Inflammatory macrophage (primary cell): ENCODE measurements at places on chromosomes 13 and 19.

- no peak for DNase-seq
Measured at GRCh38 chr19:51015691-51016267, 3.7 kb downstream of the KLK10 start.

GRCh38 chr19:2683430-2684003 lies 19.0 kb downstream of the GNG7 start:
- DNase-seq: no peak

- peak; percentile 62 for DNase-seq
Measured at GRCh38 chr13:100491164-100491842, 97.3 kb downstream of the GGACT start.

DNA sequence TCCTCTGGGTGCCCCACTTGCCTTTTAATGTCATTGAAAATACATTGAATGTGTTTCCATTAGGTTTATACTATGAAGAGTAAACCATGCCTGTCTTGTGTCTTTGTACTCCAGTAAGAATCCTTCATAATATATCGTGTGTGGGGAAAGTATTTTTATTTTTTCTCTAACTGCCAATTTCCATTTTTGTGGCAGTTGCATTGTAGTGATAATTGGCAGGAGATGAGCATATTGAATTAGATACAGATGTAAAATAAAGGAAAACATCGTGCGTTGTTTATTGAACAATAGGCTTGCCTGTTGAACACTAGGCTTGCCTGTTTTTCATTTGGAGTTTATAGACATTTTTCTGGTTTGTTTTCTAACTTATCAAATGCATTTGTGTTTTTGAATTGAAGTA lies 218.8 kb downstream of the NBEA start:
- no peak for DNase-seq

DNA sequence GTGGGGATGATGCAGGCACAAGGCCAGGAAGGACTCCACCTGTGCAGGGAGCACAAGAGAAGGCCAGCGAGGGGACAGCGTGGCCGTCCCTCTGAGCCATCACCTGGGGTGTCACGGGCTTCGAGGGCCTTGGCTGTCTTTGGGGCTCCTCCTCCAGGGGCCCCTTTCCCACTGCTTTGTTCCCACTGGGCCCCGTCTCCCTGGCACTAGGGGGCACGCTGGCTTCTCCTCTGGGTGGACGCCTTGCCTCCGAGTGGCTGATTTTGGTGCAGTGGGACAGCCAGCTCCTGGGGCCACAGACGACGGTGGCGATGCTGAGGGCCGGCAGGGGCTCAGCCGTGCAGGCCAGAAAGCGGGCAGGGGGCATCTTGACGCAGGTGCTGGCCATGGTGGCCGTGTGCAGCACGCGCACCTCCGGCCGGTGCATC lies 43.2 kb upstream of the GRTP1 start:
- DNase-seq: no peak

DNA sequence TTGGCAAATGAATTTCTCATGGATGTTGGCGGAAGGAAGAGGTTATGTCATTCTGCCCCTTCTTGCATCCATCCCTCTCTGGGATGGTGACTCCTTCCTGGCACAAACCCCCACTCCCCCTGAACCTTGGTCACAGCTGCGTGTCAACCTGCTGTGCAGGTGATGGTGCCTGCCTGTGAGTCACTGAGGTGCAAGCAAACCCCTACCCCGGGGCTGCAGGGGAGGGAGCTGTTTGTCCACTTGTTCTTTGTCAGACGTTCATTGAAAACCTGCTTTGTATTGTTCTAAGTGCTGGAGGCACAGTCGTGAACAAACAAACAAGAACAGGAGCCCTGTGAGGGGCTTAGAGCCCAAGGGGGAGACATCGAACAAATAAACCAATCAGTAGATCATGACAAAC lies 2.0 kb upstream of the GAPDHS start:
- DNase-seq: no peak

DNA sequence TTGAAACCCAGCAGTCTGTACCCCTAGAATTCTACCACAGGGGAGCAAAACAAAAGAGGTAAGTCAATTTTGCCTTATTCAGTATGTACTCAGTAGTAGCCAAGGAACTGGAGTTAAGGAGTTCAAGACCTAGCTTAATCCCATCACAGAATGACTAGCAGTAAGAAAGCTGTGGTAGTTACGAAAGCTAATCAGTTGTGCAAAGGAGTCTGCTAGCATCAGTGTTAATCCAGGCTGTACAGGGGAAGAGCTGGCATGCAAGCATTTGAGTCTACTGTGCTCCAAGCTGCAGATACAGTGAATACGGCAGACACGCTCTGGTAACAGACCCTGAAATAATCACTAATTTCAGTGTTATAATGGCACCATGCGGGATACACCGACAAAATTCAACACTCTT lies 4.7 kb downstream of the DNMT1 start:
- no peak for DNase-seq

- no peak for DNase-seq
Measured at GRCh38 chr13:36882829-36883390, 37.1 kb downstream of the SMAD9 start.

- no peak for DNase-seq
Measured at GRCh38 chr13:27969082-27969865, at the start of gene CDX2. CDX2 (minus strand) TSS chr13:27969315; CDS start chr13:27969006, 309 bp downstream.

DNA sequence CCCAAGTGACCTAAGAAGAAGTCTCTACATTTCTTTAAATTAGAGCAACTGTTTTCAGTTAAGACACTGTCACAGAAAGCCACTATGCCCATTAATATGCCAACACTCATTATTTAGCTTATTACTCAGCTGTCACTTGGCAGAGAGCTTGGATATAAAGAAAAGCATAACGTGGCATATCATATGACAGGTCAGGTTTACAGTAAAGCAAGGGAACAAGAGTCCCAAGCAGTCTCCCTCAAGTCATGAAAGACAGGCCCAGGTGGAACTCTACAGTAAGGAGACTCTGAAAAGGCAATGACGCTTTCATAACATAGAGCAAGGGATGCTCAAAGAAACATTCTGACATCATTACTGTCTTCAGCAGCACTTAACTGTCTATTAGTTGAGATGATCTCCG lies 6.3 kb downstream of the LHFPL6 start:
- no peak for DNase-seq

DNA sequence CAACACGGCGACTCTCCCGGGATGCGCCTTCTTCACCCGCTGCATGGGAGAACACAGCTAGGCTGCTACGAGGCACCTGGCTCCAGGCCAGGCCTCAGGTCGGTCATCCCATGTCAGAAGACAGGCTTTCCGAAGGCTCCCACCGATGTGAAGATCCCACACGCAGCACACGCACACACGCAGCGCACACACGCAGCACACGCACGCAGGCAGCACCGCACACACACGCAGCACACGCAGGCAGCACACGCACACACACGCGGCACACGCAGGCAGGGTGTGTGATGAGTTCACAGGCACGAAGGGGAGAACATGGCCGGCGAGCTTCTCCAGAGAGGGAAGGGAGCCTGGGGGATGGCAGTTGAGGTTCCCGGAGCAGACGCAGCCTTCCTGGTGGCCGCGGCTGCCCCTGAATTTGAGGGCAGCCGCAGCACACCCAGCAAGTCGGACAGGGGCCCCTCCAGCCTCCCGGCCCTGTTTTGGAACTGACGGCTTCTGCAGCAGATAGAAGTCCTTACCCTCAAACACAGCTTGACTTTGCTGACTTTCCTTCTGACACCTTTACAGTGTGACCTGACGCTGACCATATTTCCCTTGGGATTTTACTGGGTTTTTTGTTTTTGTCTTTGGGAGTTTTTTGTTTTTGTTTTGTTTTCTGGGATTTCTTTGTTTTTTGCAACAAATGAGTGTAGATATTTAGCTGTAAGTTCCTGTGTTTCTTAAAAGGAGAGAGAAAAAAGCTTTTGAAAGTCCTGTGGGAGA lies 55.9 kb downstream of the RASA3 start:
- no peak for DNase-seq

- no peak for DNase-seq
Measured at GRCh38 chr13:79522583-79522982, 41.6 kb downstream of the NDFIP2 start.

GRCh38 chr13:84659359-84659661 lies 777.0 kb upstream of the SLITRK1 start:
- no peak for DNase-seq

DNA sequence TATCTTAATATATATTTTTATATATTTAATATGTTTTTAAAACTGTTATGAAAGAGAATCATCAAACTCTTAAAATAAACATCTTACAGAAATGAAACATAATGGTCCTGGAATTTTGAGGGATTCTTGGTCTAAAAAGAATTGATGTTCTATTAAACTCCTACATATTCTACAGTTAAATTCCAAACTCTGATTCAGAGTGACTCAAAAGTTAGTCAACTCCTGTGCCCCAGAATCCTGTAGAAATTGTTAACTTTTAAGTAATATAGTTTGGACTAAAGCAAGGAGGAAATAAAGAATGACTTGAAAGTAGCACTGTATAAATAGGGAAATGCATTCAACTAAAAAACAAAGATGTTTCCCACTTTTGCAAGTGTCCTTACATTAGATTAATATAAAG lies 47.7 kb downstream of the FNDC3A start:
- no peak for DNase-seq

DNA sequence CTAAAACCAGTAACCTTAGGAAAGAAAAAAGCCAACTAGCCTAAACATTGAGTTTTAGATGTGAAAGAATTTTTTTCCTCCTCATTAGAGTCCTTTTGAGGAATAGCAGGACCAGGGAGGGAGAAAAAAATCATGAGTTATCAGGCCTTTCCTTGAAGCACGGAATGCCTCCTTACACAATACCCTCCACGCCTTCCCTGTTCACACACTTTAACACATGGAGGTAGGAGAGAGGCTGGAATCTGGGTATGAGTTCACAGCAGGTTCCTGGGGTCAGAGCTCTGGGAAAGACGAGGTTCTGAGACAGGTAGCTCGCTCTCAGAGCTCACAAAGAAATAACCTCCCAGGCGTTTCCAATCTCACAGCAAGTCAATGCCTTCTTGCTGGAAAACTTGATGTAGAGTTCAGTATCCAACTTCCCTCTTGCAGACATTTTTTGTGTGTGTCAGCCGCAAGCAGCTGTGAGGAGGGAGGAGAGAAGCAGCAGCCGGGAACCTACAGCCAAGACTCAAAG lies 716 bp downstream of the ZNF573 start:
- DNase-seq: peak; percentile 6

DNA sequence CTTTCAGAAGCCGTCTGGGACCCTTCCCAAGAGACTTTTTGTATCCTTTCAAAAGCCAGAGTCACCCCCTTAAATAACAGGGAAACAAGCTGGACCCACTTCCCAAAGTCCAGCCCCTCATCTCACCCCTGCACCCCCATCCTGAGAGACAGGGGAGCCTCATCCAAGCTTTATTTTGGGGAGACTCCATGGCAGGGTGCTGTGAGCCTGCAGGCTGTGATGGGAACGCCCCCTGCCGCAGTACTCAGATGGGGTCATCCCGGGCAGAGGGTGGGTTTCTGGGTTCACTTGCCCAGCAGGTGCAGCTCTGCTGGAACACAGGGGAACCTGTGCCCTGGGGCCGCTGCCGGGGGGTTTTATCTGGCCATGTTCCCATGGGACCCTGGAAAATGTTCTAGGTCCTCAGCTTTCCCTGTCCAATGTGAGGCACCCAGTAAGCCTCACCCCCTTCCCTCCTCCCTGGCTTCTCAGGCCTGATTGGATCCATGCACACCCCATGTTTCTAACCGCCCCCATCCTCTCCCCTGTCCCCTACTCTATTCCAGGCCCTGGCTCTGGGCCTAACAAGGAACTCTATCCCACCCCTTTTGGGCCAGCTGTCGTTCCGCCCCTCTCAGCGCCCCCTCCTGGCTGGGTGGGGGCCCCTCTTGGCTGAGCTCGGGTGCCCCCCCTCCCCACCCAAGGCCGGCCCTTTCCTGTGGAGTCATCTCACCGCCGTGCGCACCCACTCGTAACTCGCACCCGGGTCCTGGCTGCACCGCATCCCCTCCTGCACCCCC lies 1.0 kb downstream of the HIF3A start:
- no peak for DNase-seq

GRCh38 chr19:19115954-19116353 lies 22.3 kb downstream of the TMEM161A start:
- peak; percentile 29 for DNase-seq

DNA sequence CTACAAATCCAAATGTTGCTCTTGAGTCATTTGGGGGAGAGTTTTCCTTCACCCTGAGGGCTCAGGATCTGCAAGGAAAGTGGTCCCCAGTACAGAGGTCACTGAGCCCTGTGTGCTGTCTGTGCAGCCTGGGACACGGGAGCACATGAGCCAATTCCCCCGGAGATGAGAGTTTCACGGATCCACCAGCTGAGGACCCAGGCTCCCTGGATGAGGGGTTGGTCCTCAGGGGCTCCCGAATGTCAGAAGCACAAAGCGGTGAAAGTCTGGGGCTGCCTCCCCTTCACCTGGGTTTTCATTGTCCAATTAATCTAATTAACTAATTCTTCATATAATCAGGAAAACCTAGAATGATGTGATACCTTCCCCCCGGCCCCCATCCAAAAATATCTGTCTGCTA lies 13.6 kb upstream of the LILRB2 start:
- no peak for DNase-seq

- no peak for DNase-seq
Measured at GRCh38 chr19:54023191-54023590, 31.8 kb downstream of the CACNG6 start.

DNA sequence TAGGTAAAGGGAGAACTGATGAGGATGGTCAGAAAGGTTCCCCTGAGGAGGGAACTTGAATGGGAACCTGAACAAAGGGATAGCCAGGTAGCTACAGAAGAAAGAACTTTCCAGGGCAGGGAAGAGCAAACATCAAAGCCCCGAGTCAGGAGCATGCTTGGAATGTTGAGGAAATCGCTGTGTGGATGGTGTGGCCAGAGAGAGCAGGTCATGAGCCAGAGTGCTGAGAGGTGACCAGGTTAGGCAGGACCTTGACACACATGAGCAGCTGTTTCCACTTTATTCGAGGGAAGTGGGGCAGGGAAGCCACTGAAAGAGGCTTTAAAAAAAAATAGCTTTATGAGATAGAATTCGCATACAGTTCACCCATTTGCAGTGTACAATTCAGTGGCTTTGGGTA lies 4.4 kb downstream of the RAB8A start:
- no peak for DNase-seq

- no peak for DNase-seq
Measured at GRCh38 chr13:21800837-21801616, 130.2 kb downstream of the FGF9 start.

GRCh38 chr13:65825039-65825438 lies 1405.1 kb downstream of the PCDH9 start:
- DNase-seq: no peak

DNA sequence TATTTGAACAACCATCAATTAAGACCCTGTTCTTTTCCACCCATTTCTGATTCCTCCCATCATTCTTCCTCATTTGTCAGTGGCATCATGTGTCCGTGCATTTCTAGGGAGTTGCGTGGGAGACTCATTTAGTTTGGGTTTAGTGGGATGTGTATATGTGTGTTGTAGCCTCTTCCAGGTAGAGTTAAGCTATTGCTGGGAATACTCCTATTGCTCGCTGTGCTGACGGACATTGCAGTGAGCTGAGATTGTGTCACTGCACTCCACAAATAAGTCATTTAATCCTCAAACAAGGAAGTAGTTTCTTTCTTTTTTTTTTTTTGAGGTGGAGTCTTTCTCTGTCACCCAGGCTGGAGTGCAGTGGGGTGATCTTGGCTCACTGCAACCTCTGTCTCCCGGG lies 42.2 kb upstream of the RCBTB2 start:
- DNase-seq: peak; percentile 86
